CD14-positive monocyte (primary cell): ENCODE measurements at places on chromosomes 3 and 15.

DNA sequence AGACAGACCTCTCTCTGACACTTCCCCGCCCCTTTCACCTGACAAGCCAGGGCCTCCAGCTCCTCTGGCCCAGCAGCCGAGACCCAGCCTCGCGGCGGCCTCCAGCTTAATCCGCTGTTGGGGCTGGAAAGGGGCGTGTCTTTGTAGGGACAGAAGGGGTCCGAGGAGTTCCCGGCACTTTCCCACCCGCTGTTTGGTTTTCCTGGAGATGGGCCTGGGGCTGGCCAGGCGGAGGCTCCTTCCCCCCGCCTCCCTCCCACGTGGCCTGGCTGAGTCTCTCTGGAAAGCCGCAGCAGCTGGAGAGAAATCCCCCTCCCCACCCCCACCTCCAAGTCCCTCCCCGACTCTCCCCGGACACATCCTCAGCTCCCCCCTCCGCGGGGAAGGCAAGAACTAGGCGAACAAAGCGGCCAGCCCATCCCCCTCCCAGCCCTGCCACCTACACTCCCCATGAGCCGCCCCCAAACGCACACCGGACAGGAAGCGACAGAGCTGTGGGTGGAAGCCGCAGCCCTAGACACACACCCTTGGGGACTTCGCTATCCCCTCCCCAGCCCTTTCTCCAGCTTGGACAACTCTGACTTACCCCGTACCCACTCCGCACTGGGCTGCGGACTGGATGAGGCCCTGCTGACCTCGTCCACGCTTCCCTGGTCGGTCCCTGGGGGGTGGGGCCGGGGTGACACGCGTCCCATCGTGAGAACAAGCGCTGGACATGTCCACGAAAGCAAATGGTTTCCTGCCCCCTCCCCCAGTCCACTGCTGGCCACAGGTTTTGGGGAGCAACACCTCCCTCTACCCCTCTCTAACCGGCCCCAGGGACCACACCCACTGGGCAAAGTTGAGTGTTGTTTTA, 1.2 kb downstream of the IGDCC4 start:
- DNase-seq = no peak

DNA sequence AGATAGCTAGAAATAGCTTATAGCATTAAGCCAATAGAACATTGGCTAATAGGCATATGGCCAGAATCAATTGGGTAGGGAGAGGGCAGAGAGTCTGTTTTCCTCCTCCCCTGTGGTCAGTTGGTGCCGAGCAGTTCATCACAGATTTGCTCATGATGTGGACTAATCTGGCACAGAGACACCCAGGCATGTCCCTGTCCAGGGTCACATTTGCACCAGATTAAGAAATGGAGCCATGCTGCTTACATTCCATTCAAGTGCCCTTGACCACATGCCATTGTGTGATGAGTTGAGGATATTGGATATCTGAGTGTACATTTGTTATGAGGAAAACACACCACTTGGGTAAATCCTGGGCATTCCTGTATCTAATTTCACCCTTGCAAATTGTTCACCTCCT, 53.4 kb downstream of the USP13 start:
- DNase-seq = no peak

DNA sequence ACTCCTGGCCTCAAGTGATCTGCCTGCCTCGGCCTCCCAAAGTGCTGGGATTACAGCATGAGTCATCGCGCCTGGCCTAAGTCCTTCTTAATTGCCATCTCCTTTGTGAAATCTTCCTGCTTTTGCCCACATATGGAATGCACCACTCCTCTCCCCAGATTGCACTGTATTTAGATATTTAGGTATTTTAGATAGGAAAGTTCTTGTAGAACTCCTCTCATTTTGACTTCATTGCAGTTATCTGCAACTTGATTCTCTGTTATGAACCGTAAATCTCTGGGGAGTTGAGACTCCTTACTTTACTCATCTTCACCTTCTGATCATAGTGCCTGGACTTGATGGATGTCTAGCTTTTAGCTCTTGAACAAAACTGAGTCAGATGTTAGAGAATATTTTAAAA, 150.7 kb downstream of the AKAP13 start:
- no peak for DNase-seq

GRCh38 chr3:60399292-60399691, 852.0 kb downstream of the FHIT start:
- DNase-seq = no peak

DNA sequence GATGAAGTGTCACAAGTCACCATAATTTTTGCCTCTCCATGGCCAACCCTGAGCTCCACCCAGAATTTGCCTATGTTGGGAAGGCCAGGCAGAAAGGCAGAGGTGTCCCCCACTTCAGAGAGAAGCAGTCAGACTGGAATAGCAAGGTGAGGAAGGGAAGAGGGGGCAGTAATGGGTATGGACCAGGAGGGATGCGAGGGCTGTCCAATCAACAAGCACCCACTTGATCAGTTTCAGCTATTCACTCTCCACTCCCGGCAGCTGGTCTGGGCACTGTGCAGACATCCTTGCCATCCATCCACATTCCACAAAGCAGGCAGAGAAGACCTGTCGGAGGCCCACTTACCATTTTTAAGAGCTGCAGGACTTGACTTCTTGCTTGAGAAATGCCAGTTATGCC, 43.5 kb upstream of the CTNNB1 start:
- DNase-seq = no peak

DNA sequence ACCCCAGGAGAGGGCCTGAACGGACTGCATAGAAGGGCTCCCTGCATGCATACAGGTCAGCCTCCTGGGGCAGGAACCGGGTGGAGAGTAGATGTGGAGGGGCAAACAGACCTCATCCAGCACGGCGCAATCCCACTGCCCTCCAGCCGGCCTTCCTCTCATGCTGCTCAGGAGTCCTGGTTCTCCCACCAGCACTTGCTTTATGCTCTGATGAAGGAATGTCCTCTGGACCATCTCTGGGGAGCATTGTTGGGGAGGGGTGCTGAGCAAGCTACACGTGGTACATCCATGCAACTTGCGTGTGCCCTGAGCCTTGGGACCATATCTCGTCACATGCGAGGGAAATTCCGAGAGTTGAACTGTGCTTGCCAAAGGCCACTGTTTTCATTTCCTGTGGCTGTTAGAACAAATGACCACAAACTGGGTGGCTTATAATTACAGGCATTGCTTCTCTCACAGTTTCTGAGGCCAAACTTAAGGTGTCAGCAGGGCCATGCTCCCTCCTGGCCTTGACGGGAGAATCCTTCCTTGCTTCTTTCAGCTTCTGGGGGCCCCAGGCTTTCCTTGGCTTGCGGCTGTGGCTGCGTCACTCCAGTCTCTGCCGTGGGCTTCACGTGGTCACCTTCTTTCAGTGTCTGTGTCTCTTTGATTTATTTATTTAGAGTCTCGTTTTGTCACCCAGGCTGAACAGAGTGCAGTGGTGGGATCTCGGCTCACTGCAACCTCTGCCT, 12.2 kb downstream of the SELENOS start:
- DNase-seq = no peak

- no peak for DNase-seq
These were observed 78.8 kb upstream of the SLC6A6 start for GRCh38 chr3:14323401-14324223.

DNA sequence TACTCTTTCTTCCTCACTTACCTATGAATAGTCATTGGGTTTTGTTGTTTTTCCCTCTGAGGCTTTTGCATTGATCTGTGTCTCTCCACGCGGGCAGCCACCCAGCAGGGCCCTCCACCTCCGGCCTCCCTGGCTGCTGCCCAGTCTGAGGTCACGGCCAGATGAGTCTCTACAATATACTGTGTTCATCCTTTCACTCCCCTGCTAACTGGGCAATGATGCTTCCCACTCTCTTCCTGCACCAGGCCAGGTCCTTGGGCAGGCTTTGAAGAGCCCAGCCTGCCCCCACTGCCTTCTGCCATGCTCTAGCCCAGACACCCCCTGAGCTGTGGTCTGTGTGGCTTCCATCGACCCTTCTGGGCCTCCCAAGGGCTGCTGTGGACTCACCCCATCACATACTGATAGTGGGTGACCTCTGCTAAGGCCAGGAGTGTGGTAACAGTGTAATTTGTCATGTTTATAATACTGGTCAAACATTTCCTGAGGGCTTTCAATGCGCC, 18.0 kb downstream of the PDIA5 start:
- DNase-seq = no peak

- no peak for DNase-seq
These were observed 602 bp upstream of the BAHD1 start for GRCh38 chr15:40439960-40440742.

DNA sequence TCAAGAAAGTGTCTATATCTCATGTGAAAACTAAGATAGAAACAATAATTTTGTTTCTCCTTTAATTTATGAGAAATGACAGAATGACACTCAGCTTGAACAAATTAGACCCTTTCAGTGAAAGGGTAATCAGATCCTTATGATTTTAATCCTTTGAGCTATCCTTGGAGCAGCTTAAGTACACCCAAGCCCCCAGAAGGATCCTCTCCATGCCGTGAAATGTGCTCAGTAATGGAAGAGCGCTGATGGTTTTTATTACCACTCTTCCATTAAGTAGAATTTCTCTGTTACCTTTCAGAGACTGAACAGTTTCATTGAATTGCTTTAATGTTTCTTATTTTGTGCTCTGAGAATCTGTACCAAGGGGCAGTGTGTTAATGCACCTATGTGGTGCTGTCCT, 54.3 kb downstream of the HMG20A start:
- DNase-seq = no peak

- DNase-seq = no peak
These were observed 964.7 kb downstream of the ROBO2 start for GRCh38 chr3:78004571-78004970.

DNA sequence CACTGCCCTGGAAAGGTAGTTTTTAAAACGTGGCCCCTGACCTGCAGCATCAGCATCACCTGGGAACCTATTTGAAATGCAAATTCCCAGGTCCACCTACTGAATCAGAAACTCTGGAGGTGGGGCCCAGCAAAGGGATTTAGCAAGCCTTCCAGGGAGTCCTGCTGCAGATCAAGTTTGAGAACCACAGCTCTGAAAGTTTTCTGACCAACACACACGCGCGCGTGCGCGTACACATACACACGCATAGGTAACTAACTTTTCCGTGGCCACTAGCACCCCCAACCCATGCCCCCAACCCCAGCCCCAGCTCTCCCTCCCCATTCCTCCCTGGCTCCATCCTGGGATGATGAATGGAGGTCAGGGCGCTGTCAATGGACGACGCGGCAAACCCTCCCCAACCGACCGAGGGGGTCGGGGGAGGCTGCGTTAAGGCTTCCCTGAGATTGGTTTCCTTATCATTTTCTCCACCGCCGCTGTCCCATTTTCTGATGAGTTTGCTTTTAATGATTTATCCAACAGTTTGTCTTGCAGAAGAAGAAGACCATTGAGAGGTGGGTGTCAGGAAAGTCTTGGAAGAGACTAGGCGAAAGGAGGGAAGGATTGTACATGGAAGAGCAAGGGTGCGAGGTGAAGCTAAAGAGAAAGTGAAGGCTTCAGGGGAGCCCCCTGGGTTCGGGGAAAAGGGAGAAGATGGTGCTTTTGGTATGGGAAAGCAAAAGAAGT, 590 bp upstream of the BOC start:
- no peak for DNase-seq

DNA sequence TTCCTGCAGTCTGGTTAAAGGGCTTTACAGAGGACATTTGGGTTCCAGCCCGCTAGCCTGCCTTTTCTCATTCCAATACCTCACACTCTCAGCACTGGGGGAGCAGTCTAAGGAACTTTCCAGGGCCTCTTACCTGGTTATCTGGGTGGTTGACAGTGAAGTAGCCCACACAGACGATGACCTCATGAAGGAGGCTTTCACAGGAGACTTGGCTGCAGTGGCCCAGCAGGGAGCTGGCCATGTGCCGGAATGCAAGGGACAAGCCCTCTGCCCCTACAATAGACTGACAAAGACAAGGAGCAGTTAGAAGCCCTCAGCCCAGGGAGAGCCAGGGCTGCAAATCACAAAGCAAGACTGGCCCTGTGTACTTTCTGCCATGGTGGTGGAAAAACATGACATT, 39.5 kb downstream of the ISL2 start:
- no peak for DNase-seq

DNA sequence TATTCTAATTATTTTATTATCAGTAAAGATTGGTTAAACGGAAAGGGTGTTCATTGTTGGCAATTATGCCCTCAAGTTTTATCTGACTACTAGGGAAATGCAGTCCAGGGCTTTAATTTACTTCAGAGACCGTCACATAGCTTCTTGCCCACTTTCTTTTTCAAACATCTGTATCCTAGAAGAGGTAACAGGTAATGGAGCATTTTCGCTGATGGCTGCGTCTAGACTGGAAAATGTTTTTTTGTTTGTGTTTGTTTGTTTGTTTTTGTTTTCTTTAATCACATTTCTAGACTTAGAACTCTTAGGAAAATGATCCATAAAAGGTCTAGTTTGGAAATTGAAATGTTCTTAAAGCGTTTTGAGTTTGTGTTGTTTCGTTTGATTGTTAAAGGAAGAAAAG, 71.4 kb downstream of the ANXA2 start:
- no peak for DNase-seq

DNA sequence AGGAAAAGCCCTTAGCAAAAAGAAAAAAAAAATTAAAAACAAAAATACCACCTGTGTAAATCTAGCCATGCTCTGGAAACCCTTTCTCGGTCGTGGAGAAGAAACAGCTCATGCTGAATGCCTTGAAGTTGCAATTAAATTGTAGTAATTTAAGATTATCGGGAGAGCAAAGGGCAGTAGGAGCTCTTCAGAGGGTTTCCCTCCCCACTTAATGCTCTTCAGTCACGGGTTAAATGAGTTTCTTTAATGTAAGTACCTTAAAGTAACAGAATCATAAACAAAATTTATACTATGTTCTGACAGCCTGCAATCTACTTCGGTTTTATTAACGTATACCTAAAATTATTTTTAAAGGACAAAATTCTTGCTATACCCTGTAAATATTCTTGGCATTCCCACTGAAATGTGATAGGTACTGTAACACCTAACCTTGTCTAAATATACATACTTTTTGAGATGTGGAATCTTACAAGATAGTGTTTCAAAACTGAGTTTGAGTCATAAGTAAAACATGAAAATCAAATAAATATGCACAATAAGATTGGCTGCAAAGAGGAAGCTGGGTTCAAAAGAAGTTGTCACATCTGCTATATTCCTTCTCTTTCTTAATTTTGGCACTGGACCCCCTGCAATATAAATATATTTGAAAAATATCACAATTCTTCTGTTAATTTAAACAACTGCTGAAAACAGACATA, 5.3 kb downstream of the FOXP1 start:
- DNase-seq = peak; percentile 13

DNA sequence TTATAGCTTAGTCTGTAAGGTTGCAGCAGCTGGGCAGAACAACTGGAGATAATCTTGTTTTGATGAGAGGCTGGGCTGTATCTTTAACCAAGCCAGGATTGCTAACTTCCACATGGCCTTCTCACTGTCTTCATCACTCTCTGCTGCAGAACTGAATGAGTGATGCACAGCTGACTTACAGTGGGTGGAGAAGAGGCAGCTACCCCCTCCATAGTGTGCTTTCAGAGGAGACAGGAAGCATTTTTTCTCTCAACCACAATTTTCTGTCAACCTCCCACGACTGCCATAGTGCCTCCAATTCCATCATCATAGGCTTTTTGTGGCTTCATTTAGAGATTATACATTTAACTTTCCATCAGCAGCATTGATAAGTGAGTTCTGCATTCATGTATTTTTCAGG, 168.2 kb downstream of the CLSTN2 start:
- DNase-seq = no peak

- no peak for DNase-seq
These were observed 28.9 kb downstream of the CFAP91 start for GRCh38 chr3:119731560-119732343.

GRCh38 chr15:34869110-34869509, 73.8 kb upstream of the ACTC1 start:
- no peak for DNase-seq

- no peak for DNase-seq
These were observed 28.1 kb upstream of the LRTM1 start for GRCh38 chr3:54955941-54956340.

- DNase-seq = no peak
These were observed 52.9 kb upstream of the TSPAN3 start for GRCh38 chr15:77123854-77124253.
